ENCODE measurements at places on chromosomes 1 and 21. TPM values are rescaled to one million over a fixed set of nuclear protein-coding genes. Genes with fewer than 3 reads are reported as not detected.

GRCh38 chr1:92795166-92795565 lies 10.3 kb upstream of the EVI5 start:
- H3K4me3 ChIP-seq, result no peak overlapping the region
- DNase-seq, result no peak
- no peaks in the 10 kb centered on the region for H3K4me1 ChIP-seq
- no peak overlapping the region for H3K27ac ChIP-seq

- H3K27ac ChIP-seq, result no peak overlapping the region
- no peak overlapping the region for H3K4me3 ChIP-seq
- no peaks in the 10 kb centered on the region for H3K4me1 ChIP-seq
- H3K36me3 ChIP-seq, result no peaks in the 10 kb centered on the region
Observed at GRCh38 chr1:79693441-79694114, 687.0 kb upstream of the ADGRL4 start.

GRCh38 chr1:233667741-233668140 lies 53.8 kb downstream of the KCNK1 start:
- DNase-seq, result no peak
- no peaks in the 10 kb centered on the region for H3K36me3 ChIP-seq
- no peak overlapping the region for H3K27ac ChIP-seq
- H3K27me3 ChIP-seq, result no peaks in the 10 kb centered on the region
- no peak overlapping the region for H3K4me3 ChIP-seq
- no peaks in the 10 kb centered on the region for H3K4me1 ChIP-seq

GRCh38 chr1:165854101-165854845 lies 26.9 kb downstream of the UCK2 start:
- no peak overlapping the region for H3K27ac ChIP-seq
- H3K4me1 ChIP-seq, result peaks cover 47% of the 10 kb centered on the region
- DNase-seq, result no peak
- H3K36me3 ChIP-seq, result no peaks in the 10 kb centered on the region
- no peak overlapping the region for H3K4me3 ChIP-seq

GRCh38 chr1:87370544-87370943 lies 41.9 kb downstream of the LMO4 start:
- no peak overlapping the region for H3K27ac ChIP-seq
- H3K27me3 ChIP-seq, result no peaks in the 10 kb centered on the region
- DNase-seq, result no peak
- H3K36me3 ChIP-seq, result no peaks in the 10 kb centered on the region
- H3K4me1 ChIP-seq, result no peaks in the 10 kb centered on the region

- H3K36me3 ChIP-seq, result no peaks in the 10 kb centered on the region
- H3K27ac ChIP-seq, result no peak overlapping the region
- H3K4me1 ChIP-seq, result peaks cover 63% of the 10 kb centered on the region
- no peak overlapping the region for H3K4me3 ChIP-seq
- no peak for DNase-seq
- no peaks in the 10 kb centered on the region for H3K27me3 ChIP-seq
Observed at GRCh38 chr1:12153181-12153785, 13.5 kb upstream of the TNFRSF1B start.

- H3K4me3 ChIP-seq, result no peak overlapping the region
- no peak overlapping the region for H3K27ac ChIP-seq
- DNase-seq, result no peak
- H3K36me3 ChIP-seq, result no peaks in the 10 kb centered on the region
- H3K27me3 ChIP-seq, result no peaks in the 10 kb centered on the region
Observed at GRCh38 chr1:158434741-158435140, 8.7 kb upstream of the OR10K2 start.

DNA sequence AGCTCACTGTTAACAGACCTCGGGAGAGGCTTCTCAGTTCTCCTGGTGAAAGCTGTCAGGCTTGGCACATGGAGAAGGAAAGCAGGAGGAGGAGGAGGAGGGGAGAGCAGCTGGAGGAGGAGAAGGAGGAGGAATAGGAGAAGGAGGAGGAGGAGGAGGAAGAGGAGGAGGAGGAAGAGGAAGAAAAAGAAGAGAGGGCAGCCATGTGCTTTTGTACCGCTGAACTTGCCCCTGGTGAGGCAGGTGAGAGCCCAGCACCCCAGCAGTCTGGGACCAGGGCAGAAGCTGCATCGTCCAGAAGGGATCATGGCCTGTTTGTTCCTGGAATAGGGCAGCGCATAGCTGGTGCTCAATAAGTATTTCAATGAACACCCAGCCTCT lies 21.3 kb upstream of the GRHL3 start:
- no peaks in the 10 kb centered on the region for H3K4me1 ChIP-seq
- H3K27ac ChIP-seq, result no peak overlapping the region

- no peaks in the 10 kb centered on the region for H3K4me1 ChIP-seq
- peaks cover 27% of the 10 kb centered on the region for H3K36me3 ChIP-seq
- H3K4me3 ChIP-seq, result no peak overlapping the region
- H3K27me3 ChIP-seq, result no peaks in the 10 kb centered on the region
- peak overlapping the region; percentile 62 for H3K27ac ChIP-seq
Observed at GRCh38 chr1:36134505-36135329, 9.7 kb upstream of the COL8A2 start.

DNA sequence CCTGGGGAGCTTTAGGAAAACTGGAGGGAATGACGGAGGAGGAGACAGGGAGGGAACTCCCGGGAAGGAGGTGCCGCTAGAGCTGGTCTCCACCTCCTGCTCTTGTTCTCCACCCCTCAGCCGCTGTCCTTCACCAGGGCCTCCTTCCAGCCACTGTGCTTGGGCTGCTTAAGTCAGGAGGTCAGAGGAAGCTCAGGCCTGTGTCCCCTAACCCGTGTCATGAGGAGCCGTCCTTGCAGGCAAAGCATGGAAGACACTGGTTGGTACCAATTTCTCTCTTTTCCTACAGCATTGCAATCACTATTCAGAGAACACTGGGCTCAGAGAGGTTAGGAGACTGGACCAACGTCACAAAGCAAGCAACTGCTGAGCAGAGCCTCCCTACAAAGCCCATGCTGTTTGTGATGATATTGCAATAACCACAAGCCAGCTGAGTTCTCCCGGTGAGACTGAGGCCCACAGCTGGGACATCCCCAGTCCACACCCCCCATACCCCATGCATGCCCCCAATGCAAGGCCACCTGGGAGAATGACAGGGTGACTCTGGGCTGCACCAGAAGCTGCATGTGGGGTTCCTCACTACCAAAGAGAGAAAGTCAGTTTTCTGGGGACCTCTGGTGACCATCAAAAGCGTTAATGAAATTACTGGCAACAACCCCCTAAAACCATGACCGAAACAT lies 427.5 kb downstream of the NPHP4 start:
- H3K4me1 ChIP-seq, result no peaks in the 10 kb centered on the region
- DNase-seq, result no peak
- H3K27me3 ChIP-seq, result no peaks in the 10 kb centered on the region
- H3K4me3 ChIP-seq, result no peak overlapping the region

DNA sequence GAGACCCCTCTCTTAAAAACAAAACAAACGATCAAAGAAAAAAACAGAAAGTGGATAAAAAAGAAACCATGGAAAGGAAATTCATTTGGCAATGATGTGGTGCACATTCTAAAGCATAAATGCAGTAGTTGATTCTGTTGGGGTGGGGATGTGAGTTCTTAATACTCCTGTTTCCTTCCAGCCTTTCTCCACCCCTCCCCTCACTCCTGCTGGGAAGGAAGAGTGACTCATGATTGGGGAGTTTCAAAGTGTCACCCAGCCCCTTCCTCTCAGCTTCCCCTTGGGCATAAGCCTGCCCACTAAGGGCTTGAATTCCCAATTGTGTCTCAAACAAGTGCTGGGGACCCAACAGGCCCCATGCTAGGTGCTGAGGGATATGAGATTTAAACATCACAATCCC lies 6.7 kb upstream of the PINK1 start:
- no peaks in the 10 kb centered on the region for H3K4me1 ChIP-seq
- no peaks in the 10 kb centered on the region for H3K36me3 ChIP-seq
- H3K27ac ChIP-seq, result no peak overlapping the region
- H3K4me3 ChIP-seq, result no peak overlapping the region
- H3K27me3 ChIP-seq, result peaks cover 4% of the 10 kb centered on the region

- no peak overlapping the region for H3K27ac ChIP-seq
- no peak for DNase-seq
- H3K27me3 ChIP-seq, result peaks cover 12% of the 10 kb centered on the region
- no peaks in the 10 kb centered on the region for H3K4me1 ChIP-seq
Observed at GRCh38 chr1:78491451-78492071, 787 bp downstream of the PTGFR start.

DNA sequence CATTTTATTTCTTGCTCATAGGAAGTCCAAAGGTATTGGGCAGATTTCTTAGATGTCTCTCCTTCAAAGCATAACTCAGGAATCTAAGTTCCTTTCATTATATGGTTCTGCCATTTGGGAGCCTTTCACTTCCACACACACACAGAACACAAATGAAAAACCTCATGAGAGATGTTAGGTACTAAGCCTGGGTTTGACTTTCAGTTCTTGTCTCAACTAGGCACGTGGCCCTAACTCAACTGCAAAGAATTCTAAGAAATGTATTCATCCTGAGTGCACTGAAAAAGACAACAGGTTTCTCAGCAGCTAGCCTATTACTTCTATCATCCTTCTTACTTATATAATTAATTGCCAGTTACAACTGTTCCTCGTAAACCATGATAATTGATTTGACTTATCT lies 190.0 kb upstream of the SAMSN1 start:
- no peak for DNase-seq
- no peak overlapping the region for H3K27ac ChIP-seq
- H3K4me1 ChIP-seq, result no peaks in the 10 kb centered on the region
- H3K27me3 ChIP-seq, result no peaks in the 10 kb centered on the region
- no peaks in the 10 kb centered on the region for H3K36me3 ChIP-seq

- no peaks in the 10 kb centered on the region for H3K36me3 ChIP-seq
- H3K27me3 ChIP-seq, result no peaks in the 10 kb centered on the region
- no peak for DNase-seq
- no peak overlapping the region for H3K4me3 ChIP-seq
Observed at GRCh38 chr1:84704872-84705417, 14.7 kb upstream of the SSX2IP start.

GRCh38 chr1:59028048-59028447 lies 244.2 kb upstream of the JUN start:
- no peak overlapping the region for H3K27ac ChIP-seq
- no peak overlapping the region for H3K4me3 ChIP-seq
- H3K4me1 ChIP-seq, result peaks cover 31% of the 10 kb centered on the region
- no peaks in the 10 kb centered on the region for H3K36me3 ChIP-seq
- DNase-seq, result no peak

- no peaks in the 10 kb centered on the region for H3K27me3 ChIP-seq
- no peaks in the 10 kb centered on the region for H3K4me1 ChIP-seq
- no peak for DNase-seq
- no peak overlapping the region for H3K27ac ChIP-seq
- peaks cover 92% of the 10 kb centered on the region for H3K36me3 ChIP-seq
Observed at GRCh38 chr1:54394104-54394503, 12.1 kb downstream of the SSBP3 start.

REN gene
- 1.9 TPM for polyA plus RNA-seq

FAM78B gene
- 0.48 TPM for polyA plus RNA-seq

CELA3A gene
- 5.2 TPM for polyA plus RNA-seq

FCRL4 gene
- polyA plus RNA-seq, result 0.48 TPM

CRNN gene
- polyA plus RNA-seq, result 0.43 TPM

UQCRH gene
- 507 TPM for polyA plus RNA-seq

AMY1C gene
- 15.1 TPM for polyA plus RNA-seq

GBP5 gene
- 14.7 TPM for polyA plus RNA-seq

OPTC gene
- polyA plus RNA-seq, result 0.39 TPM

KPRP gene
- 0.21 TPM for polyA plus RNA-seq

KRTAP21-2 gene
- polyA plus RNA-seq, result not detected

NCF2 gene
- polyA plus RNA-seq, result 13.3 TPM

MYBPHL gene
- polyA plus RNA-seq, result 0.43 TPM

OR2G2 gene
- 0.05 TPM for polyA plus RNA-seq
